Psoas muscle (tissue), 8 donors: ENCODE measurements at places on chromosomes 6 and 20. TPM values are rescaled to one million over a fixed set of nuclear protein-coding genes. Genes with fewer than 3 reads are reported as not detected.

- no peaks in the 10 kb centered on the region for H3K36me3 ChIP-seq
- H3K4me3 ChIP-seq: peak overlapping the region; percentile 45
- DNase-seq: no peak
- H3K27ac ChIP-seq: peak overlapping the region; percentile 25
Measured at GRCh38 chr6:124057461-124057860, 253.8 kb downstream of the NKAIN2 start.

- peaks cover 5% of the 10 kb centered on the region for H3K4me1 ChIP-seq
- no peak for DNase-seq
- no peak overlapping the region for H3K27ac ChIP-seq
- no peaks in the 10 kb centered on the region for H3K27me3 ChIP-seq
- no peaks in the 10 kb centered on the region for H3K36me3 ChIP-seq
Measured at GRCh38 chr6:149459761-149460160, 25.1 kb downstream of the ZC3H12D start.

The AARS2 gene
- polyA plus RNA-seq: 4.3 TPM

The MTFR2 gene
- 0.09 TPM for polyA plus RNA-seq

The THBD gene
- polyA plus RNA-seq: 10.8 TPM

The TFAP2D gene
- not detected for polyA plus RNA-seq
